ENCODE measurements at places on chromosomes 6 and 20.

DNA sequence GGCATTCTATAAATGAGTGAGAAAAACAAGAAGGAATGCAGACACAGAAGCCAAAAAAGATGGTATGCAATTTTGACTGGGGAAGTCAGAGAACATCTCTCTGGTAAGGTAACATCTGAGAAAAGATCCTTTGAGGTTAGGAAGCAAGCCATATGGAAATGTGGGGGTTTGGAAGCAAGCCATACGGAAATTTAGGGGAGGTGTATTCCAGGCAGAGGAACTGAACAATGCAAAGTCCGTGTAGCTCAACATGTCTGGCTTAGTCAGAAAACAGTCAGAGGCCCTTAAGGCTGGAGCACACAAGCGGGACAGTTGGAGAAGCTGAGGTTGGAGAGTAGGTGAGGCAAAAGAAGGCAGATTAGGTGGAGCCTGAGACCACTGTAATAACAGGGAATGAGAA lies 35.3 kb downstream of the RALGAPA2 start:
- DNase-seq: no peak

DNA sequence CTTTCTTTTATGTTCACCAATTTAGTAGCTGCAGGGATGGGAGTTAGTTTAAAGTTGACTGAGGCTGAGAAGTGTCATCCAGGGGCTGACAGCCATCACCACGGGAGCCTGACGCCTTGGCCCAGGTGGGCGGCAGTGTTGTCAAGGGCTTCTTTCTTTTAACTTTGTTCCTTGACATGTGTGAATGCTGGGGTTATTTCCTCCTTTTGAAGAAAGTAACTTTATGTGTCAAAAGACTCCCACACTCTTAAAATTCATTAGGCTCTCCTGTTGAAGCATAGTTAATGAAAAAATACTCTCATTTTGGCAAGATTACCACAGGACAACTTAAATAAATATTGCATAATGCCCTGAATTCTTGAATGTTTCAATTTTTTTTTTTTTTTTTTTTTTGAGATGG lies 50.0 kb downstream of the SASH1 start:
- no peak for DNase-seq

- no peak for DNase-seq
Observed at GRCh38 chr6:5028301-5028700, 24.5 kb upstream of the RPP40 start.

DNA sequence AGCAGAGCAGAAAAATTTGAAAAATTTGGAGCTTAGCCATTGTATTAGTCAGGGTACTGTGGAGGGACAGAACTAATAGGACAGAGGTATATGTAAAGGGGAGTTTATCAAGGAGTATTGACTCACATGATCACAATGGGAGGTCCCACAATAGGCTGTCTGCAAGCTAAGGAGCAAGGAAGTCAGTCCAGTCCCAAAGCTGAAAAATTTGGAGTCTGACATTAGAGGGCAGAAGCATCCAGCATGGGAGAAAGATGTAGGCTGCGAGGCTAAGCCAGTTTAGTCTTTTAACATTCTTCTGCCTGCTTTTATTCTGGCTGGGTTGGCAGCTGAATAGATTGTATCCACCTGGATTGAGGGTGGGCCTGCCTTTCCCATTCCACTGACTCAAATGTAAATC lies 82.0 kb downstream of the SMPDL3A start:
- DNase-seq: no peak

- DNase-seq: no peak
Observed at GRCh38 chr6:141510803-141511202, 621.9 kb upstream of the GJE1 start.

- DNase-seq: no peak
Observed at GRCh38 chr6:165345700-165346099, 36.3 kb upstream of the C6orf118 start.

DNA sequence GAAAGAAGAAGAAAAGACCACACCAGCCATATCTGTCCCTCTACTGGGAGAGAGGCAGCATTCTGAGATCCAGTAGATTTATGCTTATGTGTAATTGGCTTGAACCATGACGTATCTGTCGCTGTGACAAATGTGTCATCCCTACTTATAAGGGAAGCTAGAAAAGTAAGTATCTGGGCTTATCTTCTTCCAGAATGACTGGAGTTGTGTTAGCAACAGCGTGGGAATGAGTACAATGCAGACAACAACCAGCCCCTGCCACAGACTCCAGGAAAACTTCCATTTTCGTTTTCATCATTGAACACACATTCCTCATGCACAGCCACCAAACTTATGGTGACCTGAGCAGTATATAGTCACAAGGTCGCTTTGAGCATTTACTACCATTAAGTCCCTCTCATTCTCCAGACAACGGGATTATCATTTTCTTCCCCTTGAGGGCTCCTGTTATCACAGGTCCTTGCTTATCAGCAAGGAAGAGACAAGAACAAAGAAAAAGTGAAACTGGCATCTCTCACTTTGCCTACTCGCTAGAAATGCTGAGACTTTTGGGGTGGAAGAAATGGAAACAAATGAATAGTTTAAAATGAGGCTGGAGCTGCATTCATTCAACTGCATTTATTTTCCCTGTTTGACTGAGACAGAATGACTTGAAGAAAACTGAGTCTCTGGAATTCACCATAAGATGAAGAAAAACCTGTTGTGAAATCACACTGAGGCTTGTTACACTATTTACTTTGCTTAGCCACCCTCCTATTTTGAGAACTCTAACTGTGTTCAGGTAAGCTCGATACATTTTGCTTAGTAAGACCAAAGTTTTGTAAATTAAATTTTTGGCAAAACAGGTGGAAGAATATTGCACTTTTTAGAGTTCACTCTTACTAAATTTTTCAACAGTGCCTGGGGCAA lies 149.3 kb upstream of the FOXQ1 start:
- no peak for DNase-seq

DNA sequence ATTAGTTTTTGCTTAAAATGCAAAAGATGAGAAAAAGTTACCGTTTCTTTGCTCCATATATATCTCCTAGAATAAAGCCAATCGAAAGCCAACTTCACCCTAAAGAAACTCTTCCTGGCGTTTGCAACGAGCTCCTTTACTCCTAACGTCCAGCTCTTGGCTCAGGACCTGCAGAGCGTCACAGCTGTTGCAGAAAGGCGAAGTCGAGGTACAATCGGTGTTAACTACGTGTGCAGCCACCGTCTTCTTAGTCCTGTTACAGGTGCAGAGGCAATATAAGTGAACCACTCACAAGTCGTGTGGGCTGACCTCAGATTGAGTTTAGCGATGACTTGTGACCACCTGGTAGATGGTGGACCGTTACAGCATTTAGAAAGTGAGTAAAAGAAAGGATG lies 113.1 kb downstream of the TRIM27 start:
- DNase-seq: no peak

GRCh38 chr6:110886555-110887167 lies 12.1 kb downstream of the AMD1 start:
- no peak for DNase-seq

DNA sequence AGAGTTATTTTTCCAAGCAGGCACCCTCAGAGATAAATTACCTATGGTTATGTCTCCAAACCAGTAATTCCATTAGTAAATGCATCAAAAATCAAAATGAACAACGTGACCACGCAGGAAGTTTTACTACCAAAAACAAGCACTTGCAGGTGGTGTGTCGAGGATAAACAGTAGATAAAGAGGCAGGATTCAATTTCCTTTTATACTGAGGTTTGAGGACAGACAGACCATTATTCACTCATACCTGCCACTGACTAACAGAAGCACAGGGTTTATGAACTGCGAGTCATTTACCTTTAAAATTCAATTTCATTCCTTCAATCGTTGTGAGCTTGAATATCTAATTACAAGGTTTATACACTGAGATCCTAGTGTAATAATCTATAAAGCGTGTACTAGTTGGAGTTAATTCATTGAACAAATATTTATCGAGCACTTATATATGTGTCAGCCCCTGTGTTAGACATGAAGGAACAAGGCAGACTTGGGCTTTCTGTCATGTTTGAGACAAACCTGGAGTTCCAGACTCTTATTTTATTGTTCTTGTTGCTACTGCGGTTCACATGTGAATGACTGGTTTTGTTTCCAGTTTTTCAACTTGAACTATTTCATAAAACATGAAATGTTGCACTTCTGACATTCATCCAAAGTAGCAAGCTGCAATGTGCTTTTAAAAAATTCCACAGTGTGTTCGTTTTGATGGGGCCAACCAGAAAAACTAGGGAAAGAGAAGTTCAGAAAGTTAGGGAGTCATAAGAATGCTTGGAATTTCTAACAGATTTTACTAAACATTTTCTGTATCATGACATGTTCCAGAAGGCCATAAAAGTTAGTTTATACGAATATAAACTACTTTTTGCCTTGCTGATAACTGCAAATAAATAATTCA lies 205.6 kb downstream of the UST start:
- DNase-seq: no peak

- DNase-seq: no peak
Observed at GRCh38 chr6:2129182-2129621, 116.2 kb downstream of the GMDS start.

DNA sequence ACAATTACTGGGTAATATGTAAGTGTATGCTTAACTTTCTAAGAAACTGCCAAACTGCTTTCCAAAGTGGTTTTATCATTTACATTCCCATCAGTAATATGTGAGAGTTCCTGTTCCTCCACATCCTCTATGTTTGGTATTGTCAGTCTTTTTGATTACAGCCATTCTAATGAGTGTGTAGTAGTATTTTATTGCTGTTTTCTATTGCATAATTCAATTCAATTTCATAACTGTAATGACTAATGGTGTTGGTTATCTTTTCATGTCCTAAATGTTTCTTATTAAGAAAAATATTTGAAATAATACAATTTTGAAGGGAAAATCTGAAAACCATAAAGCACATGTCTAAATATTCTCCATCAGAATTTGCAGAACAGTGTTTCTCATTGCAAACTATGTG lies 119.3 kb downstream of the MAP3K7 start:
- no peak for DNase-seq

GRCh38 chr20:43183536-43184070 lies 6.1 kb downstream of the PTPRT start:
- DNase-seq: no peak

- no peak for DNase-seq
Observed at GRCh38 chr6:20370393-20370792, 31.3 kb upstream of the E2F3 start.

DNA sequence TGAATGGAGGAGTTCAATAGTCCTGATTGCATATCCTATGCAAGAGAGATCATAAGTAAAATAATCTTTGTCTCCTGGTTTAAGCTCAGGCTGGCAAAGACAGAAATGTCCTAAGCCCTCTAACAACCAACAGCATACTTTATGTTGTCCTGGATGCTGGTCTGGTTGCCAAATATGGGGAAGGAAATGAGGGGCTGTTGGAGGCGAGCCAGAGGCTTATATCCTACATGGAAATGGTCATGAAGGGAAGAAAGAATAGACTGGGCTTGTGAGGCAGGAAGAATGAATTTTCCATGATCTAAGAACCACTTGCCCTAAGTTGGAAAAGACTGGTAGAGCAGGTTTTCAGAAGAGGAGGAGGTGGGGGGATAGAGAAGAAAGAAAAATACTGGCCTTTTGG lies 237.1 kb downstream of the SMOC2 start:
- DNase-seq: no peak

Measured in retinal pigment epithelial cell (primary cell).